Cortex of kidney (tissue), 1 donor: ENCODE measurements at places on chromosomes 3 and 15.

DNA sequence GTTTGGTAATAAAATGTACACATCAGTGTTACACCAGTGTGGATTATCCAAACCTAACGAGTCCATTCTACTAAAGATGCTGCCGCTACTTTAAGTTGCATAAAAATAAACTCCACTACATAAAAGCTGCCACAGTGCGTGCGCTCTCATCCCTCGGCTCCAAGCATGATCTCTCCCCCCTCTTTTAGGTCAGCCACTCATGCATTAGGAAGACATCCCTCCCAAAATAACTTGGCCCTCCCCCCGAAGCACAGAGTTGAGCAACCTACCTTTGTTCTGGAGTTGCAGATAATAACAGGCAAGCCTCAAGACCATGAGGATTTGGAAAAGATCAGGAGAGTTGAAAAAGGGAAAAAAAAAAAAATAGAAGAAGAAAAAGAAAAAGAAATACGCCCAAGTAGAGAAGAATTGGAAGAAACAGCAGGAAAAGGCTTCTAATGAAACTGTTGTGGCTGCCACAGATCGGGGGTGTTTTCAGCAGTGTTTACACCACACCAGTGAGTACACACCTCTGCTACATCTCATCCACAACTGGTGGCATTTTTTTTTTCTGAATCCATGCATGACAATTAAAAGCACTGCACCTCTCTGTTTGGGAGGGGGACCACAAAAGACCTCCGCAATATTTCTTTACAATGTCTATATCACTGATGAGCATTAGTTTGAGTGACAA, 339.2 kb downstream of the FOXP1 start:
- DNase-seq: no peak

DNA sequence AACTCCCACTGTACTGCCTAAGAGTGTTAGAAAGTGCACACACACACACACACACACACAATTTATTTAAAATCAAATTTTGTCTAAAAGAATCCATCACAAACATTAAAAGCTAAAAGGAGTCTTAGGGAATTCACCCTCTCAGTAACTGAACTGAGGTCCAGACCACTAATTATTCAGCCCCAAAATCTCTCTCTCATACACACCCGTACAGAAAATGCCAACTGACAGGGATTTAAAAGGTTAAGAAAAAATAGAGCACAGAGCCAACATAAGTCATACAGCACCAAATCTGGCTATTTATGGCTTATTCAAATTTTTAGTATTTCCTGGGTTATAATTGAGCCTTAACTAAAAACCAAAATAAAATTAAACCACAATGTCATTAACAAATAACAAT, 20.7 kb downstream of the GBE1 start:
- DNase-seq: no peak

DNA sequence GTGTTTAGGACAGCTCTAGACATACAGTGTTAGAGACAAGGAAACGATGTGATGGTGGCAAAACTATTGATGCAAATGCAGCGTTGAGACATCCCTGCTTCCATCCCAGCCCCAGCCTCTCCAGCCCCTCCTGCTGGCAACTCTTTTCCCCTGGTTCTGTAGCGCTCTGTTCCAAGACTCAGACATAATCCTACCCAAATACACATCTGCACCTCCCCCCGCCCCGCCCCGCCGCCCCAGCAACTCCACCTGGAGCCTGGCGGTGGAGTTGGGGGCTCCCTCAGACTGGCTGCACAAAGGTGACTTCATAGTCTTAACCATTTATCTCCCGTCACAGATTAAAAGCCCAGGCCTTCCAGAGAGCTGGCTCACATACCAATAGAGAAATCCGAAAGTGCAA, 7.2 kb upstream of the SEC22A start:
- no peak for DNase-seq

GRCh38 chr3:69406163-69406562, 20.3 kb upstream of the FRMD4B start:
- no peak for DNase-seq

GRCh38 chr3:116140100-116140689, 305.1 kb downstream of the LSAMP start:
- no peak for DNase-seq

- DNase-seq: no peak
These were observed 40.1 kb upstream of the RASA2 start for GRCh38 chr3:141446737-141447136.

DNA sequence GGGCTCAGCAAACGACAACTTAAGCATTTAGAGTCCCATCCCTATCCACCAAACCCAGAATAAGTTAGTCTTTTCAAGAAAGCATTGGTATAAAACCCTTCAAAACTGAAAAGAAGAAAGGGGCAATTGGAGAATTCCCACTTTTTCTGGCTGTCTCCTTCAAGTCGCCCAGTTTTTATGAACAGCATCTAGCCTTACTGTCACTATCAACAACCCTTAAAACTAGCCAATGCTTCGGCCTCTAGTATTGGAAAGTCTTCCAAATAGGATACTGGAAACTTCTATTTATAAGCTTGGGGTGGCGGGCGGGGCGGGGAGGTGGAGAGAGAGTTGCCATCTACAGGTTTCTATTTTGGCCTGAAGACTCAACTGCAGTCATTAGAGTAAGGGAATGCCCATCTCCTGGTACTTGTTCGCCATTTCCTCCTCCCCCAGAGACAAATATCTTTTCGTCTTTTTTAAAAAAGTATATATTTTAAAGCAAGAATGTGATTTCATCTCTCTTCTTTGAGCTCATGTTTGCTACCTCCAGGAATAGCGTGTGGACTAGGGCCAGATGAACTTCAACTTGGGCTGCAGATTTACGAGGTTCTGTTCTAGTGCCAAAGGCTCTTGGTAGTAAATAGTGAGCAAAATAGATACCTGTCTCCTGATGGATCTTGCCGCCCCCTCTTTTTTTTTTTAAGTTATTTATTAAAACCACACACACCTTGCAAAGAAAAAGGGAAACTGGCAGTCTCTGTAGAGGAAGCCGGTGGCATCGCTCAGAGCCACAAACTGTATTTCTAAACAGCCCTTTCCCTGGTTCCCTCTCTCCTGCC, 2.7 kb downstream of the BCL6 start:
- no peak for DNase-seq

- DNase-seq: no peak
These were observed 19.5 kb upstream of the NANOGP8 start for GRCh38 chr15:35104526-35105147.

- DNase-seq: no peak
These were observed 17.9 kb downstream of the TMEM43 start for GRCh38 chr3:14142567-14143270.
